ENCODE measurements at places on chromosomes 11 and 22.

- no peak for DNase-seq
- no peaks in the 10 kb centered on the region for H3K4me1 ChIP-seq
- H3K27me3 ChIP-seq = no peaks in the 10 kb centered on the region
- H3K4me3 ChIP-seq = no peak overlapping the region
- H3K36me3 ChIP-seq = no peaks in the 10 kb centered on the region
These were observed 220.7 kb downstream of the TENM4 start for GRCh38 chr11:79220171-79220570.

- no peak for DNase-seq
- H3K4me1 ChIP-seq = no peaks in the 10 kb centered on the region
- no peaks in the 10 kb centered on the region for H3K27me3 ChIP-seq
- peaks cover 47% of the 10 kb centered on the region for H3K36me3 ChIP-seq
- H3K27ac ChIP-seq = no peak overlapping the region
- H3K4me3 ChIP-seq = no peak overlapping the region
These were observed 8.1 kb downstream of the APOL6 start for GRCh38 chr22:35656284-35656752.

- peak; percentile 27 for DNase-seq
- H3K36me3 ChIP-seq = no peaks in the 10 kb centered on the region
- H3K4me1 ChIP-seq = peaks cover 14% of the 10 kb centered on the region
- H3K27ac ChIP-seq = no peak overlapping the region
These were observed 59.3 kb downstream of the CD82 start for GRCh38 chr11:44624761-44625221.

- no peaks in the 10 kb centered on the region for H3K27me3 ChIP-seq
- H3K4me3 ChIP-seq = no peak overlapping the region
- no peaks in the 10 kb centered on the region for H3K4me1 ChIP-seq
- no peak for DNase-seq
- H3K36me3 ChIP-seq = no peaks in the 10 kb centered on the region
- H3K27ac ChIP-seq = no peak overlapping the region
These were observed 409 bp downstream of the SMC1B start for GRCh38 chr22:45413013-45413367.

DNA sequence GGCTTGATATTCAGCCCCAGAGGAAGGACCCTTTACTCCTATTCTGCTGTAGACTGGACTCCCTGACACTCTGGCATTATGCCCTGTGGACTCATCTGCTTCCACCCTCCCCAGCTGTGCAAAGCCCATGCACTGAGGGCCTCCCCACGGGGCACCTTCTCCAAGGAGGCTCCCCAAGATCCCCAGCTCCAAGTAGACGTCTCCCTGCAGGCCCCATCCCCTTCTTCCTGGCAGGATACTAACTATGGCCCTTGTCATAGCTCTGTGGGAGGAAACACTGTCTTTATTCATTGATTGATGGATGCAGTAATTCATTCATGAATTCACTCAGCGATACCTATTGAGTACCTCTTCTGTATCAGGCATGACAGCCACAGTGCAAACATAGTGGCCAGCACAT, 15.3 kb upstream of the APOL6 start:
- no peaks in the 10 kb centered on the region for H3K27me3 ChIP-seq
- no peaks in the 10 kb centered on the region for H3K4me1 ChIP-seq
- H3K36me3 ChIP-seq = no peaks in the 10 kb centered on the region
- no peak overlapping the region for H3K4me3 ChIP-seq
- H3K27ac ChIP-seq = no peak overlapping the region

DNA sequence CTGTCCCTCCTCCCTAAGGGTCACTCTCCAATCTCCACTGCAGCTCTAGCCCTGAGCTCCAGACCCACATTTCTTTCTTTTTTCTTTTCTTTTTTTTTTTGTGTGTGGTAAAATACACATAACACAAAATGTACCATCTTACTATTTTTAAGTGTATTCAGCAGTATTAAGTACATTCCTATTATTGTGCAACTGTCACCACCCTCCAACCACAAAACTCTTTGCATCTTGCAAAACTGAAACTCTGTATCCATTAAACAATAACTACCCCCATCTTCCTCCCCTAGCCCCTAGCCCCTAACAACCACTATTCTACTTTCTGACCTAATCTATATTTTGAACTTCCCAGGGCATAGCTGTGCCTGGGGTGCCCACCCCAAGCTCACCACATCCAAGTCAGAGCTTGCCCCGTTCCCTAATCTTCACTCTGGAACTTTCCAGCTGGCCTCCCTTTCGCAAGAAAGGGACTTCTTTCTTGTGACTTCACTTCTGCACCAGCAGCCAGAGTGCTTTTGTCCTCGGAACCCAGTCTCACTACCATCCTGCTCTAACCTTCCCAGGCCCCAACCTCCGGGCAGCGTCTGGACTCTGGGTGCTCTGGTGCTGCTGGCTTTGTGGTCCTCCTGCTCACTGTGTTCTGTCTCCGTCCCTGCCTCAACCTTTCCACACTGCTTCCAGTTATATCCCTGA, 30.7 kb downstream of the PARVG start:
- H3K36me3 ChIP-seq = no peaks in the 10 kb centered on the region
- H3K27ac ChIP-seq = no peak overlapping the region
- H3K4me3 ChIP-seq = no peak overlapping the region
- no peaks in the 10 kb centered on the region for H3K4me1 ChIP-seq
- DNase-seq = no peak

GRCh38 chr22:42819412-42820044, 37.5 kb downstream of the ARFGAP3 start:
- no peak for DNase-seq
- H3K4me3 ChIP-seq = no peak overlapping the region
- peaks cover 5% of the 10 kb centered on the region for H3K4me1 ChIP-seq
- no peak overlapping the region for H3K27ac ChIP-seq
- no peaks in the 10 kb centered on the region for H3K36me3 ChIP-seq
- H3K27me3 ChIP-seq = no peaks in the 10 kb centered on the region

GRCh38 chr11:38824573-38824972, 2226.5 kb upstream of the RAG2 start:
- no peaks in the 10 kb centered on the region for H3K27me3 ChIP-seq
- no peak overlapping the region for H3K4me3 ChIP-seq

GRCh38 chr11:85277693-85278092, 349.5 kb downstream of the DLG2 start:
- no peak for DNase-seq
- no peaks in the 10 kb centered on the region for H3K36me3 ChIP-seq
- H3K27ac ChIP-seq = no peak overlapping the region
- H3K27me3 ChIP-seq = no peaks in the 10 kb centered on the region
- no peaks in the 10 kb centered on the region for H3K4me1 ChIP-seq

DNA sequence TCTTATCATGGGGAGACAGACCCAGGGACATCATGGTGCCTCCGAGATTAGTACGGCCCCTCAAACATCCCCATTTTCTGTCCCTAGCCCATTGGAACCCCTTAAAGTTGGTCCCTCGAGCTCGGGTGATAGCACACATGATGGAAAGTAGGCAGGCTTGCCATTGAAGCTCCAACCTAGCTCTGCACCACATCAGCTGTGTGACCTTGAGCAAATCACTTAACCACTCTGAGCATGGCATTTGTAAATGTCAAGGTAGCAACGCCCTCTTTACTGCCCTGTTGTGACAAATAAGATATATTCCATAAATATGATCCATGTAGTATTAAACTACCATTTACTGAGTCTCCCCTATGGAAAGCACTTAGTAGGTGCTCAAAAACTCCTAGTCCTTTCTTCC, 61.1 kb downstream of the MIAT start:
- no peaks in the 10 kb centered on the region for H3K4me1 ChIP-seq
- H3K4me3 ChIP-seq = no peak overlapping the region
- no peaks in the 10 kb centered on the region for H3K27me3 ChIP-seq
- no peaks in the 10 kb centered on the region for H3K36me3 ChIP-seq

- no peaks in the 10 kb centered on the region for H3K36me3 ChIP-seq
- no peak overlapping the region for H3K27ac ChIP-seq
- H3K4me3 ChIP-seq = no peak overlapping the region
- H3K27me3 ChIP-seq = no peaks in the 10 kb centered on the region
- DNase-seq = no peak
These were observed 65.6 kb upstream of the SESN3 start for GRCh38 chr11:95296621-95297025.

DNA sequence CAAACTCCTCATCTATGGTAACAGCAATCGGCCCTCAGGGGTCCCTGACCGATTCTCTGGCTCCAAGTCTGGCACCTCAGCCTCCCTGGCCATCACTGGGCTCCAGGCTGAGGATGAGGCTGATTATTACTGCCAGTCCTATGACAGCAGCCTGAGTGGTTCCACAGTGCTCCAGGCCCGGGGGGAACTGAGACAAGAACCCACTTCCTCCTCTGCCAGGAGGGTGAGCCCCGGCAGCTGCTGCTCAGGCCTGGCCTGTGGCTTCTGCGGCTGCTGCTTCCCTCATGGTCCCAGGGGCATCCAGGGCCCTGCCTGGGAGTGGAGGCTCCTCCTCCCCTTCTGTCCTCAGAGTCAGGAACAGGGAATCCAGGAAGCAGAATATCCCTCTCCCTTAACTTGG, 98.4 kb downstream of the ZNF280B start:
- H3K4me1 ChIP-seq = no peaks in the 10 kb centered on the region
- H3K4me3 ChIP-seq = no peak overlapping the region
- H3K36me3 ChIP-seq = no peaks in the 10 kb centered on the region
- peak; percentile 37 for DNase-seq
- no peaks in the 10 kb centered on the region for H3K27me3 ChIP-seq
